Stimulated activated naive B cell treated with anti-CD40 and anti-IgM and Interleukin-4, amounts not matched to agents 10 μg/mL and 1 μg/mL and 100 μg/mL, for 72 hours (primary cell): ENCODE measurements at places on chromosomes 6 and 20.

GRCh38 chr6:129818251-129818650 lies 42.9 kb downstream of the TMEM244 start:
- DNase-seq, result no peak

DNA sequence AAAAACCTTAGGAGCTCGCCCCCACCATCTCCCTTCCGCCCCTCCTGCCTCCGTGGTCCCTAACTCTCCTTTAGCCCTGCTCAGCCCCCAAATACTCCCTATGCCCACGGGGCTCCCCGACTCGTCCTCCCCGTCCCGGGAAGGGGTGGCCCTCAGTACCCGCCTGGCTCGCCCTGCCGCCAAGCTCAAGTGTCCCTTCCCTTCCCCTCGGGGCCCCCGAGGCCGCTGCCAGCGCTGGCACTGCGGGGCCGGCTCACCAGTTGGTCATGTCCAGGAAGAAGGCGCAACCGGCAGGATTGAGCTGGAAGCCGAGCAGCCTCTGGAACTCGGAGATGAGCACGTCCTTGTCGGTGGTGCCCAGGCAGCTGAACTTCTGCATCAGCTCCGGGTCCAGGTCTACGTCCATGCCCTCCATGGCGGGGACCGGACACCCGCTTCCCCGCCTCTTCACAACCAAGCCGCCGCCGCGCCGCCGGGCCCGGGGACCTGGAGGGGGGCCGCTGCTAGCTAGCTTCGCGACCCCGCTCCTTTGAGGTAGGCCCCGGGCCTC lies 303 bp downstream of the ILRUN start:
- no peak for DNase-seq

- peak; percentile 60 for DNase-seq
Measured at GRCh38 chr6:152160346-152160745, 352.9 kb downstream of the ESR1 start.

DNA sequence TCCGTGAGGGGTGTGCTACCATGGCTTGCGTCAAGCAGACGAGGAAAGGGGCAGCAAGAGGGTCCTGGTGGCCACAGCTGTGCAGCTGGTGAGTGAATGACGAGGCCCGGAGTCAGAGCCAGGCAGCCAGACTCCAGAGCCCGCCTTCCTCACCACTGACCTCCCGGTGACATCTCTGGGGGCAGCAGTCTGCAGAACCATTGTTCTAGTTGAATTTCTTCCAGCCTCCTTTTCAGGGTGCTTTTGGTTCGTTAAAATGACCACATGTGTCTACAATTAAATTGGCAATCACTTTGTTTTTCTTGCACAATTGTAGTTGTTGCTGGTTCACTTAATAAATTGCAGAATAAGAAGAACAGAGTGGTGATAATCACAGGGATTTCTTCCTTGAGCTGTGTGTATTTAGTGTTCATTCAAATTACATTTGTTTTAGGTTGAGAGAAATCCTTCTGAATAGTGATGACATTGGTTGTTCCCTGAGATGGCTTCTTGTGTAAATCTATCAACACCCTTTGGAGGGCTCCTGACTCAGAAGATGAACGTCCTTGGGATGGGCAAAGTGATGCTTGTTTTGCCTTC lies 96.4 kb downstream of the TULP4 start:
- DNase-seq, result no peak

DNA sequence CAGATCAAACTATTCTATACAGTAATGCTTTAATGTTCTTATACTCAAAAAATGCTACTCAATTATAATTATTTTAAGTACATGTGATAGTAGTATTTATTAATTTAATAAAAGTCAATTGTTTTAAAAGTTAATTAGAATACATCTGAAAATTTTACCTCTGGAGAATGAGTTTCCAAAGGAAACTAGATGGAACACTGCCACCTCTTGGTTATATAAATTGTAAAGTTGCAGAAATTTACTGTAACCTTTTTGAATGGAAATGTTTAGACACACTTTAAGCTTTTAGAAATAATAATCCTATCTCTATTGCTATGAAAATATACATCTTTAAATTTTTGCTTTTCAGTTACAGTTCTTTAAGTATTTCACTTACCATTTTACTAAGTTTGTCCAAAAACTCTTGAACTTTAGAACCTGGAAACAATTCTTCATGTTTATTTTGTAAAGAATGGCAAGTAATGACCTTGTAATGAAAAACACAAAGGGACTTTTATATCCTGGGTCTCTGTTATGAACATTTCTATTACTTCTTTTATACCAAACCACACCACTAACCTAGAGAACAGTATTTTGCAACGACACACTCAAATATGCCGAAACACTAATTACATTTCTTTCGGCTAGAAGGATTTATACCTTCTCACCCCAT lies 10.9 kb upstream of the BMP5 start:
- DNase-seq, result no peak

- DNase-seq, result no peak
Measured at GRCh38 chr20:17155401-17155800, 71.4 kb upstream of the PCSK2 start.

- no peak for DNase-seq
Measured at GRCh38 chr6:124958759-124959354, 3.4 kb upstream of the RNF217 start.

DNA sequence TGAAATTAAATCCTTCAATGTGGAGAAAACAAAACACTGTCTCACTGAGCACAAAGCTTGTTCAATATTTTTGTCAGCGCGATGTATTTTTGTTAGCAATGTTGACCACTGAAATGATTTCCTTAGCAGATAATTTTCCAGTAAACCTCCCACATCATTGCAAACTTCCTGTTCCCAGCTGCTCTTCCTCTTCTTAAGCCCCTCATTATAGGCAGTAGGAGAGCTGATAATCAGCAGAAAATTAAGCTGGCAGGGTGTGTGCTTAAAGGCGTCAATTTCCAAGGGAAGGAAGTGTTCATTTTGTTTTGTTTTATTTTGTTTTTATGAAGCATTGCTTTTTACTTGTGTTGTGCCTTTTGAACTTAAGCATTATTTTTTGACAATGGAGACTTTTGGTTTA lies 29.1 kb upstream of the TMEM14A start:
- DNase-seq, result no peak

GRCh38 chr6:107822176-107823046 lies 1.7 kb downstream of the SCML4 start:
- peak; percentile 21 for DNase-seq

GRCh38 chr6:11683871-11684270 lies 94.7 kb downstream of the ADTRP start:
- DNase-seq, result no peak

DNA sequence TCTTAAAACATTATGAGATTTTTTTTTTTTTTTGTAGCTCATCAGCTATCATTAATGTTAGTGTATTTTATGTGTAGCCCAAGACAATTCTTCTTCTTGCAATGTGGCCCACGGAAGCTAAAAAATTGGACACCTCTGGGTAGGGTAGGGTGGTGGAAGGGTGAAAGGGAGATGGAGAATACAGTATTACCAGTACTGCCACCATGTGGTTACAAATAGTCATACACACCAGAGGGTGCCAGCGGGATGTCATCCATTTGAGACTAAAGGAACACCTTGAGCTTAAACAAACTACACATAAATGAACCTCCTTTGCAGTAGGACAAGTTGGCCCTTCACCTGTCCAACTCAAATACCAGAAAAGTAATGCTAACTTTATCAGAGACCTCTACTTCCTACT lies 601.9 kb downstream of the HTR1B start:
- DNase-seq, result no peak

- no peak for DNase-seq
Measured at GRCh38 chr6:68958327-68958726, 323.2 kb downstream of the ADGRB3 start.

DNA sequence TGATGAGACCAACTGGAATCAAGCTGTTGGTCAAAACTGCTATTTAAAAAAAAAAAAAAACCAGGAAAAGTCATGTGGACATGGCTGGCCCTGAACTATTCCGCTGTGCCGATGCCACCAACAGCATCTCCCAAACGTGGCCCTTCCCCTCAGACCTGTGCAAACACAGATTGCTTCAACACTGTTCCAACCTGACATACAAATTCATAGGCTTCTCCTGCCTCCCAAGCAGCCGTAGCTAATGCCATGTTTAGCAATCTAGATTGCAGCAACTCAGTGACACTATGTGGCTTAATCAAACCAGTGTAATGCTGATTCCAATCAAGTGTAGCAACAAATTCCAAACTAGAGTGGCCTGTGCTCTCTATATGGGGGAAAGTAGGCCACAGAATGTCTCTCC lies 16.2 kb downstream of the PRKN start:
- DNase-seq, result no peak
